CD8-positive, alpha-beta memory T cell (primary cell): ENCODE measurements at places on chromosomes 1 and 21. TPM values are rescaled to one million over a fixed set of nuclear protein-coding genes. Genes with fewer than 3 reads are reported as not detected.

DNA sequence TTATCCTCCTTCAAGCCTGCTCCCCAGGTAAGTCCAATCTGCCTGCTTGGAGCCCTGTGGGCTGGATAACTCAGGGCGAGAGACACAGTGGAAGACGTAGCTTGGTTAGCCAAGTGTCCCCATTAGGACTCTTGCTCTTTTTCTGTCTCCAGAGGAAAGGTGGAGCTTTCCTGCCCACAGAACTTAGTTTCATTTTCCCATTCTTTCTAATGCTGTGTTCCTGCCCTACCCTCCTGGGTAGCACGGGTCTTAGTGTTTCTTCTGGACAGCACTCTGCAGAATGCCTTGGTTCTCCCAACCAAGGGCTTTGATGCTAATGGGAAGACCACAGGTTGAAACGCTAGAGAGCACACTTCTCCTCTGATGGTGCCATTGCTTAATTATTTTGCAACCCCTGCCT is 92.5 kb upstream of the LRRC8D start:
- H3K27me3 ChIP-seq = no peaks in the 10 kb centered on the region
- H3K4me1 ChIP-seq = peaks cover 20% of the 10 kb centered on the region
- no peaks in the 10 kb centered on the region for H3K36me3 ChIP-seq

- DNase-seq = no peak
- no peaks in the 10 kb centered on the region for H3K4me1 ChIP-seq
- no peak overlapping the region for H3K27ac ChIP-seq
- no peak overlapping the region for H3K4me3 ChIP-seq
- H3K36me3 ChIP-seq = no peaks in the 10 kb centered on the region
Observed at GRCh38 chr1:162019006-162019405, 4.7 kb downstream of the OLFML2B start.

- H3K27ac ChIP-seq = no peak overlapping the region
- H3K36me3 ChIP-seq = peaks cover 6% of the 10 kb centered on the region
- no peak for DNase-seq
- no peaks in the 10 kb centered on the region for H3K27me3 ChIP-seq
Observed at GRCh38 chr1:153773096-153773921, 1.9 kb upstream of the SLC27A3 start.

DNA sequence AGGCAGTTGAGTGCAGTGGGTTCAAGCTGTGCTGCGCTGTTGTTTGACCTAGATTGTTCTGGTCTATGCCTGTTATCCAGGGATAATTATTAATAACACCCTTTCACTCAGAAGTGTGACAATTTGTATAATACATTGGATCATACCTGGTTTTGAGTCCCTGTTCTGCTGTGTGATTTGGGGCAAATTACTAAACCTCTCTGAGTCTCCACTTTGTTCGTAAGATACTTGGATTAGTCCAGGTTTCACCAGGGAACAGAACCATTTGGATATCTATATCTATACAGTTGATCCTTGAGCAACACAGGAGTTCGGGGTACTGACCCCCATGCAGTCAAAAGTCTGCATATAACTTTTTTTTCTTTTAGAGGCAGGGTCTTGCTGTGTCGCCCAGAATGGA is 2.3 kb downstream of the NENF start:
- H3K4me3 ChIP-seq = no peak overlapping the region
- H3K27ac ChIP-seq = no peak overlapping the region
- H3K27me3 ChIP-seq = no peaks in the 10 kb centered on the region

The FHAD1 gene
- not detected for total RNA-seq

The UBL4B gene
- total RNA-seq = not detected
